ENCODE measurements at places on chromosomes 16 and 17. TPM values are rescaled to one million over a fixed set of nuclear protein-coding genes. Genes with fewer than 3 reads are reported as not detected.

- no peak for DNase-seq
Measured at GRCh38 chr17:43587647-43588046, 41.5 kb upstream of the ETV4 start.

DNA sequence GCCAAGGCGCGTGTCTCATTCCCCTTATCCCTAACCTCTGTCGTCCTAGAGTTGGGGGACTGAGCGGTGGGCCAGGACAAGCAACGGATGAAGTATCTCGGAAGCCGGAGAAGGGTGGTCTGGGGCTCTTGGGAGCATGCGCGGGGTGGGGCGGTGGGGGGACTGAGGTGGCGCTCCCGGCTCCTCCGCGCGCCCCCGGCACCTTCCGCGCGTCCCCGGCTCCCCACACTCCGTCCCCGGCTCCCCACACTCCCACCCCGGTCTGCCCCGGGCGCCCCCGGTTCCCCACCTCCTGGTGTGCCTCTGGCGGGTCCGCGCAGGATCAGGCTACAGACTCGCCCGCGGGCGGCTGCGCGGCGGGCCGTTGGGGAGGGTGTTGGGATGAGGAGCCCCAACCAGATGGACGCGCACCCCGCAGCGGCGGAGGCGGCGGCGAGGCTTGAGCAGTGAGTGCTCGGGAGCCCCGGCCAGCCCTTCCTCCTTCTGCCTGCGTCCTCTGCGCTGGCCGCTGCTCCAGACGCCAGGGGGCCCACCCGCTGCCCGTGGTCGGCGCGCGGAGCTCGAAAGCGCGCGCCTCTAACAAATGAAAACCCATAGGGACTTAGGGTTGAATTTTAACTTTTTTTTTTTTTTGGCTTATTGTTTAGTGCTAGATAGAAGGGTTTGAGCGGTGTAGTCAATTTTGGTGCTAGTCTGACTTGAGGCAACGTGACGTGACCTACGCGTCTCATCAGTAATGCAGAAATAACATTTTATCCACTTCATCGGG lies 5.6 kb upstream of the CRYM start:
- peak; percentile 51 for DNase-seq

GRCh38 chr16:81666113-81666512 lies 113.0 kb upstream of the PLCG2 start:
- no peak for DNase-seq

DNA sequence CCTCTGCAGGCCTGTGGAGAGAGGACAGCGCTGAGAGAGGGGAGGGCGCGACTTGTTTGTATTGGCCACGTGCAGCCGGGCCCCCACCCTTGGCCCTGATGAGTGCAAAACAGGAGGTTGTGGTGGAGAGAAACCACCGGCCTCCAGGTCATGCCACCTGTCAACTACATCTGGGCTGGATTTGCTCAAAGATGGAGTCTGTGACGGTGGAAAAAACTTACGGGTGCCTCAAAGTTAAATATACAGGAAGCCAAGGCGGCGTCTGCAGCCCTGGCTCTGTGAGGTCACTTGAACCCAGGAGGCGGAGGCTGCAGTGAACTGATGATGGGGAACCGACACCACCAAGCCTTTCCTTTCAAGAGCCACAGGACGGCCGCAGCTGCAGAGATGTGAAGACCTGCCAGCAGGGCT lies 15.7 kb downstream of the C16orf74 start:
- peak; percentile 28 for DNase-seq

- peak; percentile 57 for DNase-seq
Measured at GRCh38 chr17:38703742-38704605, 1.1 kb upstream of the MLLT6 start.

DNA sequence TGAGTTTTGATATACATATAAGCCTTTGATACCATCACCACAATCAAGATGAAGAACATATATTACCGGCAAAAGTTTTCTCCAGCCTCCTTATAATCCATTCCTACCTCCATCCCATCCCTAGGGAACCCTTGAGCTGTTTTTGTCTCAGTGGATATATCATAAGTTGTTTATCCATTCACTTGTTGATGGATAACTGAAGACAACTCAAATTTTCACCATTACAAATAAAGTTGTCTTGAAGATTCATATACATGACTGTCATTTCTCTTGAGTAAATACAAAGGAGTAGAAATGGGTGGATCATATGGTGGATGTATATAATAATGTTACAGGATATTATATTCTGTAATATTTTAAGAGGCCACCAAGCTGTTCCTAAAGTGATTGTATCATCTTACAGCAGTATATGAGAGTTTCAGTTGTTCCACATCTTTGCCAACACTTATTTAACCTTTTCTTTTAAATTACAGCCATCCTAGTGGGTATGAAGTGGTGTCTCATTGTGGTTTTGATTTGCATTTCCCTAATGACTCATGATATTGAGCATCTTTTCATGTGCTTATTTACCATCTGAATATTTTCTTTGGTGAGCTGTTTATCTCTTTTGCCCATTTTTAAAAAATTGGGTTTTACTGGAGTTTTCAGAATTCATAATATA lies 17.4 kb downstream of the NF1 start:
- DNase-seq: no peak

DNA sequence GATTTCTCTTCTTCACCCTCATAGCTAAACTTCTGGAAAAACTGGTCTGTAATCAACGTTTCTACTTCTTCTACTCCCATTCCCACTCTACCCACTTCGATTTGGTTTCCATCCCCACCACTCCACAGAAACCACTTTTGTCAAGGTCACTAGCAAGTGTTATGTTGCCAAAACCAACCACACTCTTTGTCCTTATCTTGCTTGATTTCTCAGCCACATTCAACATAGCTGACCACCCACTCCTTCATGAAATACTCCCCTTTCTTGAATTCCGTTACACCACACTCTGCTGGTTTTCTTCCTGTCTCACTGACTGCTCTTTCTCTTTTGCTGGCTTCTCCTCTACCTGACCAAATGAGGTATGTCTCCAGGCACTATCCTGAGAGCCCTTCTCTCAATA lies 11.9 kb downstream of the IKZF3 start:
- DNase-seq: no peak

GRCh38 chr17:53736516-53737240 lies 86.0 kb upstream of the KIF2B start:
- no peak for DNase-seq

DNA sequence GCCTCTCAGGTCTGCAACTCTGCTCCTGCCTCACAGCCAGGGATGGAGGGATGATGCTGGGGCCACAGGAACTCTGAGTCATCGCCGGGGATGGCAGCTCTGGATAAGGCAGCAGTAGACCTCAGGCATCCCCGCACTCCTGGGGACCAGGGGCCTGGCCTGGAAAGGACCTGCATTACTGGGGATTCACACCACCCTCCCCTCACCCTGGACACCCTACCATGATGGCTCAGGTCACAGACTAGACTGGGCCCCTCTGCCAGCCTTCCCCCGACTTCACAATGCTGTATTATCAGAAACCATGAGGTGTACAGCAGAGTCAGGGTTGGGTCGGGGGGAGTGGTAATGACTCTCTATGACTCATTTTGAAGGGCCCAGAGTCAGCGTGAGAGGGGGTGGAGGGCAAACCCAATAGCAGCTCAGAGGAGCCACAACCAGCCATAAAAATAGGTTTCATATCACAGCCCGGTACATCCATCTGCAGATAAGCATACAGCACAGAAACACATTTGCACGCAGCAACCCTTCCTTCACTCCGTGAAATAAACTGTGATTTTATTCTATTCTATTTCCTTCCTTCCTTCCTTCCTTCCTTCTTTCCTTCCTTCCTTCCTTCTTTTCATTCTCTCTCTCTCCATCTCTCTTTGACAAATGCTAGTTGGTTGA lies 28.8 kb downstream of the DYNLRB2 start:
- no peak for DNase-seq

DNA sequence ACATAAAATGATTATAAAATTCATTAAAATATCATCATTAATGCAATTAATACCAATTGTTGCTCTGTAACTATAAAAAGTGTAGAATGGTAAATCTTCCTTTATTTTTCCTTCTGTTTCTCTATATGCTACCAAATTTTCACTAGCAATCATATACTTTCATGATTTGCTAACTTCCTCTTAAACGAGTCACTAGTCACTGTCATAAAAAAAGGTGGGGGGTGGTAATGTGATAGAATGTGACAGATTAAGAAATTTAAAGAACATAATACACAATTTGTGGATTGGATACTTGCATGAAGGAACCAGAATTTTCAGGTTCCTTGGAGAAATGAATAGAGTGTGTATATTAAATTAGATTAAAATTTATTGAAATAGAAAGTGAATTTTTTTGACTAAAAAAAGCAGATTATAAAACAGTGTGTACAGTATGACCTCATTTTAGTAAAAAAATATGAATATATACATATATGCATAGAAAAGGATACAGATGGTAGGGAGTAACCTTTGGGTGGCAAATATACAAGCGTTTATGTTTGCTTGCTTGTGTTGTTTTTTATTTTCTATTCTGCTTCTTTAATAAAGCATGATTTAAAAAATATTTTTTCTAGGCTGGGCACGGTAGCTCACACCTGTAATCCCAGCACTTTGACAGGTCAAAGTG lies 56.7 kb upstream of the C17orf78 start:
- DNase-seq: no peak

DNA sequence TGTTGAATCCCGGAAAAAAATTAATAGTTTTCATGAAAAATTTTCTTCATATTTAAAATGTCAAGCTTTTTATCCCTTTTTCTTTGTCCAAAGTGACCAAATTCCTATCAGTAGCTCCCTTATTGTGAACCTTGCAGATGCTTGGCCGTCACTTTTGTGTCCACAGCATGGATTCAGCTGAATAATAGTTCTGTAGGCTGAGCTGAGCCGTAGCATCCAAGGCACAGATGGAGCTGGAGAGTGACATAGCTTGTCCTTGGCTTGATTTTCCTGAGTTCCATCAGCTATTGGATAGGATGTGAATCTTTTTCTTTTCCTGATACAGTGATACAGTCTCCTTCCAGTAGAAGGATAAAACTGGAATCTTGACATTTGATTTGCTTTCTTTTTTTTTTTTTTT lies 3.6 kb downstream of the NUP85 start:
- no peak for DNase-seq

DNA sequence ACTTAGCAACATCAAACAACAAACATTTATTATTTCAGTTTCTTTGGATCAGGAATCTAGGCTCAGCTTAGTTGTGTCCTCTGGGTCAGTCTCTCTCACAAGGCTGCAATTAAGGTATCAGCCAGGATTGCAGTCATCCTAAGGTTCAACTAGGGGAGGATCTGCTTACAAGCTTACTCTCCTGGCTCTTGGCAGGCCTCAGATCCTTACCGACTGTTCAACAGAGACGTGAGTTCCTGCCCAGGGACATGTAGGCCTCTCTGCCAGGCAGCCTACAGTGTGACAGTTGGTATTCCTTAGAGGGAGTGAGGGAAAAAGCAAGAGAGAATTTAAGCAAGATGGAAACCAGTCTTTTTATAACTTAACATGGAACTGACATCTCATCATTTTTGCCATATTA lies 294.0 kb downstream of the ZFHX3 start:
- no peak for DNase-seq

DNA sequence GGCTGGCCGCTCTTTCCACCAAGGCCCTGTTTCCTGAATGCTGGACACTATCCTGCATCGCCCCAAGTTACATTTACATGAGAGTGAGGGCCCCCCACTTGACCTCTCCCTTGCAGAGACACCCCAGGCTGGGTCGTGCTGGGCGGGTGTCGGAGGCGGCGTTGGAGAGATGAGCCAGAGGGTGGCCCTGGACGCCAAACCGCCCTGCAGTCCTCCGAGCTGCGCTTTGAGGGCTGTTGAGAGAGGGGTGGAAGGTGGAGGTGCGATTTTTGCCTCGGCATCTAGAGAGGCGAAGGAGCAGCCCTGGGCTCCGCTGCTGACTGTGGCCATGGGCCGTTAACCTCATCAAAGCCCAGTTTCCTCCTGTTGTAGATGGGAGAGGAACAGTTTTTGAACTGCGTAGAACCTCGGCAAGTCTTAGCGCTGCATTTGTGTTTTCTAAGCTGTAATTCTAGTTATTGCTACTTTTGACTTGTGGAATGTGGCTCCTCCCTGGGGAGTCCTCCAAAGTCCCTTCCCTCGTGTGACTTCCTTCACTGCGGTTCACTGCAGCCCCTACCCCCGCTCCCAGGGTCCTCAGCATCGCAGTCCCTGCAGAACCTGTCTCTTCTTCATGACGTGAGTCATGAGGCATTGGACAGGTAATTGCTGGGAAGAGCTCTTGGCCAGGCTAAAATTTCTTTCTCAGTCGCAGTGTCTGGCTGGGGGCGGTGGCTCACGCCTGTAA lies 986 bp upstream of the ELOB start:
- no peak for DNase-seq

GRCh38 chr17:14670861-14671260 lies 370.0 kb downstream of the HS3ST3B1 start:
- DNase-seq: no peak

- no peak for DNase-seq
Measured at GRCh38 chr17:3889325-3890012, 3.4 kb downstream of the CAMKK1 start.

DNA sequence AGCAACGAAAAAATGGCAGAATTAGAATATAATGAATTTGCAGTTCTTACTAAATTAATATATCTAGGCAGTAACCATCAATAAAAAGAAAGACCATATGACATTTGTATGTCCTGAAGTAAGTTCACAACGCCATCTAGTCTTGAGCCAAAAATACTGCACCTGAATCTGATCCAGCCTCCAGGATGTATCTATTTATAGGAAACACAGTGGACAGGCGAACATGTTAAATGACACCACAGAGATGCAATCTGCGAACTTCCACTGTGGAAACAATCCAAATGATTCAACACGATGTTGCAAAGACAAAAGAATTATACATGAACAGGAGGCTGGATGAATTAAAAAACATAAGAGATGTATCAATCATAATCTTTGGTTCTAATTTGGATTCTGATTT lies 197.6 kb downstream of the CDH13 start:
- DNase-seq: no peak

- no peak for DNase-seq
Measured at GRCh38 chr17:4545217-4545951, 9.8 kb downstream of the MYBBP1A start.

- no peak for DNase-seq
Measured at GRCh38 chr17:28662527-28662829, 473 bp downstream of the SUPT6H start.

GRCh38 chr17:17667947-17668346 lies 13.3 kb upstream of the RAI1 start:
- no peak for DNase-seq

GRCh38 chr16:66959704-66960161 lies 1.3 kb upstream of the CES3 start:
- DNase-seq: no peak

GRCh38 chr17:4951486-4951885 lies 567 bp downstream of the ENO3 start:
- no peak for DNase-seq

Gene CA7
- total RNA-seq: not detected

Gene MAP2K6
- total RNA-seq: 2.6 TPM

Gene IL32
- 3.4 TPM for total RNA-seq

Gene XYLT1
- total RNA-seq: 17.0 TPM

Gene PYY
- not detected for total RNA-seq

Gene ZNF423
- total RNA-seq: not detected

Gene BCAS3
- total RNA-seq: 25.8 TPM

Gene NHLRC4
- 1.0 TPM for total RNA-seq

Gene WNT3
- total RNA-seq: 1.0 TPM

Gene BCL6B
- 0.88 TPM for total RNA-seq

Gene CACNA1H
- not detected for total RNA-seq
